CD8-positive, alpha-beta memory T cell (primary cell): ENCODE measurements at places on chromosomes 6 and 20.

GRCh38 chr6:106112433-106112832 is 26.3 kb downstream of the PRDM1 start:
- DNase-seq, result no peak

- DNase-seq, result no peak
These were observed 323.7 kb downstream of the THBS2 start for GRCh38 chr6:168929871-168930450.

GRCh38 chr6:112269114-112269513 is 14.7 kb upstream of the LAMA4 start:
- no peak for DNase-seq

DNA sequence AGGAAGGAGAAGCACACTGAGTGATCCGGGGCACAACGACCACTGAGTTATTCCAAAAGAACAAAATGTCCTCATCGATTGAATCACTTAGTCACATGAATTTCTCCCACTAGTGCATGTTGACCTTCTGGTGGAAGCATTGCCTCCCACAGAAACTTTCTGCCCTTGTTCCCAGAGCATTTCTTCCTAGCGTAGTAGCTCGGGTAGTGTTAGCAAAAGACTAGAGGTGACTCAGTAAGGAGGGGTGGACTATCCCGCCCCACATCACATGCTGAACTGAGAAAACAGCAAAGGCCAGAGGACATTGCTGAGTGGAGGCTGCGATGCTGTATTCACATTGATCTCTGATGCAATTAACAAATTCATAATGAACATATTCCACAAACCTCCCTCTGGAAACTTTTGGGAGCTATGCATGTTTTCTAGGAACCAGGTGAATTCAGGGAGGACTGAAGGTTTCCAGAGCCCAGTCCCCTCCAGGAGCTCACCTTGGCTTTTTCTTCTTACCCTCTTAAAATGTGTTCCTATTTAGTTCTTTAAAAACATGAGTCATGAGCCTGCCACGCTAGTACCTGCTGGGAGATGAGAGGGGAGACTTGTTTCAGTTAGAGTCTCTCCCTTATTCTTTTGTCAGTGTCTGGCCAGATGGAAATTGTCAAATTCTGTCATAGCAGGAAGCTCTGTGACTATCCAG is 507.9 kb downstream of the CDH26 start:
- DNase-seq, result no peak

GRCh38 chr6:13648850-13649249 is 33.7 kb downstream of the NOL7 start:
- DNase-seq, result no peak

DNA sequence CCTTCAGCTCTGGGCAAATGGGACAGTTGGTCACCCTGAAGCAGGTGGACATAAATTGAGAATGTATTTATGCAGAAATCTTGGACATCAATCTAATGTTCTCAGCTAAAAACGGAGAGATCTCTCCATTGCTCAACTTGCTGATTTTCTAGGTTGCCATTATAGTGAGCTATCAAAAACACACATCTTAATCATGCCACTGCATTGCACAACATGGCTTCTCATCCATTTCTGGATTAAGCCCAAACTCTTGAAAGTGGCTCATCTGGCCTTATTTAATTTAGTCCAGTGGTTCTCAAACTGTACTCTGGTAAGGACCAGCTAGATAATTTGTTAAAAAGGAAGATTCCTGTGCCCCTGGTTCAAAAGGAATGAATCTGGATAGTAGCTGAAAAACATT is 324.9 kb upstream of the CITED2 start:
- DNase-seq, result no peak

DNA sequence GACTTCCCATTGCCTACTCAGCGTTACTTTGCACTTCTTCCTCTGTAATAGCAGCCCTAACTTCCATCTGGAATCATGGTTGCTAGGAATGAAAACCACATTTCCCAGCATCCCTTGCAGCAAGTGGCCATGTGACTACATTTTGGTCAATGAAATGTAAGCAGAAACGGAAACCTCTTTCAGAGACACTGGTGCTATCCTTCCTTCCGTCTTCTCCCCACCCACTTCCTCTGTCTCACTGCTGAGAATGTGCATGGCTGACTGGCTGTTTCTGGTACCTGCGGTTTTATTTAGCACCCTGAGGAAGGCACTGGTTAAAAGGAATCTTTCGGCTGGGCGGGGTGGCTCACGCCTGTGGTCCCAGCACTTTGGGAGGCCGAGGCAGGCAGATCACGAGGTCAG is 107.4 kb downstream of the SCML4 start:
- peak; percentile 69 for DNase-seq

- DNase-seq, result peak; percentile 63
These were observed 69.9 kb downstream of the HACE1 start for GRCh38 chr6:104789770-104790190.

- no peak for DNase-seq
These were observed 187.0 kb downstream of the HDGFL1 start for GRCh38 chr6:22756365-22756764.

DNA sequence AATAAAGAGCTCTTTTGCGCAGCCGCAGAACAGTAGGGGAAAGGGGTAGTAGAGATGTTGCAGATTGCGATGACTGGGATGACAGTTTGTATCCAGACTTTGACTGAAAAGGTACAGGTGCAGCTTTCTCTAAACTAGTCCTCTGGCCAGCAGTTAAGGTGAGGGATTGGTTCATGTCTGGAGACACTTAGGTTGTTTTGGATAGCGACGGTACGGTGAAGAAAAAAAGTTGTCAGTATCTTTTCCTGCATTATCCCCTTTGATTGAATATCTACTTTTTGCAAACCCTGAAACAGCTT is 537 bp downstream of the PRR3 start:
- DNase-seq, result no peak

DNA sequence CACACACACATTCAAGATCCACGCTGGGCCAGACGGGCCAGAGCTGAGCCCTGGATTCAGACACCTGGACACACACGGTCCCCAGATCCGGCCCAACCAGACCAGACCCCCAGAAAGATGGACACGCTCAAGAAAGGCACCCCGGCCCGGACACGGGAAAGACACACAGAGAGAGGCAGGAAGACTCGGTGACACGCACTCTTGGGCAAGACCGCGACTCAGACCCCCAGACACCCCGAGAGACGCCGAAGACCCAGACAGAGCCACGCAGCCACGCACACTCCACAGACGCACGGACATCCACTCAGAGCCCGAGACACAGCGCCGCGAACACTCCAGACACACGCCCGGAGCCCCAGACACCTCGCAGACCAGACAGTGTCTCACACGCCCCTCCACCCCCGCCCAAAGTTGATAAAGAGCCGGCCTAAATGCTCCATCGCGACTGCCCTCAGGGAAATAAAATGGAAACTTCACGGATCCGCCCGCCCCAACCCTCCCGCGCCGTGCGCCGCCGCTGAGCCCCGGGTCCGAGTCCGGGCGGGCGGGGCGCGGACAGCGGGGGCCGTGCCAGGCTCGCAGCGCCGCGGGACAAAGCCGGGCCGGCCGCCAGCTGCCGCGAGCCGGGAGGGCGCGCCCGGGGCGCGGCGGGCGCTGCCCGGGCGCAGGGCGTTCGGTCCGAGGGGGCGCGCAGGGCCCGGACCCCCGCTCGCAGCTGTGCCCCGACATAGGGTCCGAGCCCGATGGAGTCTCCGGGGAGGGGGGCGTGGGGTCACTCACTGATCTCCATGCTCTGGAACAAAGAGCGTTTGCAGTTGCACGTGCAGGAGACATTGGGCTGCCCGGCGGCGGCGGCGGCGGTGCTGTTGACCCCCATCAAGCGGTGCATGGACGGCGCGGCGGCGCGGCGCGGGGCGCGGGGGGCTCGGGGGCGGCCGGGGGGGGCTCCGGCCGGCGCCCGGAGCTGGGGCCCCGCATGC is 831 bp downstream of the PMEPA1 start:
- DNase-seq, result peak; percentile 37
